ENCODE measurements at places on chromosomes 5 and 9.

DNA sequence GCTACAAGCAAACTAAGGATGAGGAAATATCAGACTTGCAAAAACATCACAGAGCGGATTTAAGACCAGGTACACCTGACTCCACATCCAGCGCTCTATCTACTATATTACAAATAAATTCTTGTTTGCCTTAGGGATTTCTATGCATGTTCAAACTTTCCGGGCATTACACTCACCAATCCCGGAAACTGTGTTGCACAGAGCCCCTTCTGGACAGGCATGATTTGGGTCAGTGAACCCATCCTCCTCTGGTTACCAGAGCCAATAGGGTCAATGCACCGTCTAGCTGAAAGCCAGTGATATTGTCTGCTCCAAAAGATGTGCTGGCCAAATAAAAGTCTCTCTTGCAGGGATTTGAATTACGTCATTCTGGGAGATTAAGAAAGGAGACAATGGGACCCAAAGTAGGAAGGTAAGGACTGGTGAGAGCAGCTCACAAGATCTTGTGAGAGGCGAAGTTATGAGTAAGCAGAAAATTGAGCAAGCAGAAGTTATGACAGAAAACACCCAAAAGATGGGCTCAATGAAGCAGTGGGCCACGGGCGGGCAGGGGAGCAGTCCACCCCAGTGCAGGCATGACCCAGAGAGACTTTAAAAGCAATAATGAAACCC lies 155.8 kb upstream of the RAI14 start:
- DNase-seq: no peak

- no peak for DNase-seq
Measured at GRCh38 chr9:83981126-83981871, 694 bp downstream of the RMI1 start.

- no peak for DNase-seq
Measured at GRCh38 chr5:120124031-120124430, 340.1 kb upstream of the PRR16 start.

- DNase-seq: no peak
Measured at GRCh38 chr5:68217528-68217927, 2.0 kb downstream of the PIK3R1 start.

- no peak for DNase-seq
Measured at GRCh38 chr9:31119890-31120454, 1264.5 kb upstream of the ACO1 start.

DNA sequence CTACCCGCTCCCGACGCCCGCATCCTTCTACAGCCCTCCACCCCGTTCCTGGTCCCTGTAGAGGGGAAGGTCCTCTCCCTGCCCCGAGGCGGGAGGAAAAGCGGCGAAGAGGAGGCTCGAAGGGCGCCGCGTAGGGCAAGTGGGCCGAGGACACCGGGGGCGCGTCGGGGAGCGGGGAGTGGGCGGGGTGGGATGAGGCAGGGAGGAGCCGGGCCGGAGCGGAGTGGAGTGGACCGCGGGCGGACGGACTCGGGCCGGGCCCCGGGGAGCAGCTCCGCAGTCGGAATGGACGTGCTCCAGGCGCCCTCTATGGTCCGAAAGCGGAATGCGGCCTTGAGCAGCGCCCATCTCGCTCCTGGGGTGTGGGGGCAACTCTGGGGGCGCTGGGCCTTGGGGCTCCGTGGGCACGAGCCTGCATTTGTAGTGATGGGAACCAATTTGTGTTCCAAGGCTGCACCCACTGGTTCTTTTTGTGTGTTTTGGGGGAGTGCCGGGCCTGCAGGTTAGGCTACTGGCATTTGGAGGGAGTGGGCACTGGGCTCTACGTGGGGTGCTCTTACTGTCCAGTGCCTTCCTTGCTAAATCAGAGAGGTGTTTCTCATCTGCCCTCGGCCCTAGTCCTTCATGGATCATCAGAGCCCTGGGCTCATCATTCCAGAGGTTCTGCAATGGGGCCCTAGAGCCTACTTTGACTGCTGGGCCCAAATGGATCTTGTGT lies 7.3 kb downstream of the IRX1 start:
- no peak for DNase-seq

DNA sequence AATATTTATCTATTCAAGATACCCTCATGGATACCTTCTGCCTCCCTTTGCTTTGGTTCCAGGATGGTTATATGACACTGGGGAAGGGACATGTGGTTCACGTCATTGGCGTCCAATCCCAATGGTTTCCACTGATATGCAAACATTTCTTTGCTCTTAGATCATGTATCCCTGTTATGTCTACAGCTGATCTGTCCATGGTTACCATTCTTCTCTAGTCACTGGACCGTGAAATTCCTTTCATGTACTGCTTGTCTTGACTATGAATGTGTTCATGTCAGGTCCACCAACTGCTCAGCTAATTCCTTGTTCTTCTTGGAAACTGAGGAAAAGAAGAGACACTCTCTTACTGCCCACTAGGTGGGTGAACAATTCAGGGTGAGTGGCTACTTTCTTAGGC lies 391.1 kb upstream of the ZNF608 start:
- DNase-seq: no peak

DNA sequence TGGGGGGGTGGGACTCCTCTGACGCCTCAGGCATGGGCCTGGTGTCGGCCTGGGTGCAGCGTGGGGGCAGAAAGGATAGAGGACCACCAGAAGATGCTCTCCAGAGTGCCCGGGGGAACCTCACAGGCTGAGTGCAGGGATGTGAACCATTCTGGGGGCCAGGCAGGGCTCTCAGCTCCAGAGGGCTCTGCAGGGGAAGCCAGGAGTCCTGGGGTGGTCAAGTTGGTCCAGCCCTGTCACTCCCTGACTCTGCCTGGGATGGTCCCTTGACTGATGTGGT lies 6.5 kb downstream of the GFI1B start:
- no peak for DNase-seq

DNA sequence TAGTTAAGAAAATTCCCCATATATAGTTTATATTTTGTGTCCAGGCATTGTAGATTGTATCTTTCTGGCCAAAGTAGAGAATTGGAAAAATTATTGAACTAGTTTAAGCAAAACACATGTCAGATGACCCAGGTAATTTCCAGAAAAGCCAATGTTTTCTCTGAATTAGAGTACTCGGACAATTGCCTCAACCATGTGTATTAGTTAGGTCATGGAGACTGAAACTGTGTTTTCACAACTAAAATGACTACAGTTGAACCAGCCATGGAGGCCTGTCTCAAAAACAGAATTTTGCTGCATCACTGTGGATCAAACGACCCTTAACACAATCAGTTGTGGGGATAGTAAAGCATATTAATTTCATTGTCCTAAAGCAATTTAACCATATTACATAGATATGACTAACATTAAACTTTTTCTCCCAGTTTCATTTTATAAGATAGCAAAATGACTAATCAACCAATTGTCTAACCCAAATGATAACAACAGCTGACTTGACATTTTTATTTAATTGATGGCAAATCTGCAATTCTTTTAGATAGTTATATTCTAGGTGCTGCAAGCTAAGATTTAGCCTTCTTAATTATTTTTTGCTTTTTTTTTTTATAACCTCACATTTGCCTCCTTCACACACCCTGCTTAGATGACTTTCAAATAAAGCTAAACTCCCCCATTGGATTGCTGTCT lies 39.2 kb upstream of the SPDL1 start:
- no peak for DNase-seq

DNA sequence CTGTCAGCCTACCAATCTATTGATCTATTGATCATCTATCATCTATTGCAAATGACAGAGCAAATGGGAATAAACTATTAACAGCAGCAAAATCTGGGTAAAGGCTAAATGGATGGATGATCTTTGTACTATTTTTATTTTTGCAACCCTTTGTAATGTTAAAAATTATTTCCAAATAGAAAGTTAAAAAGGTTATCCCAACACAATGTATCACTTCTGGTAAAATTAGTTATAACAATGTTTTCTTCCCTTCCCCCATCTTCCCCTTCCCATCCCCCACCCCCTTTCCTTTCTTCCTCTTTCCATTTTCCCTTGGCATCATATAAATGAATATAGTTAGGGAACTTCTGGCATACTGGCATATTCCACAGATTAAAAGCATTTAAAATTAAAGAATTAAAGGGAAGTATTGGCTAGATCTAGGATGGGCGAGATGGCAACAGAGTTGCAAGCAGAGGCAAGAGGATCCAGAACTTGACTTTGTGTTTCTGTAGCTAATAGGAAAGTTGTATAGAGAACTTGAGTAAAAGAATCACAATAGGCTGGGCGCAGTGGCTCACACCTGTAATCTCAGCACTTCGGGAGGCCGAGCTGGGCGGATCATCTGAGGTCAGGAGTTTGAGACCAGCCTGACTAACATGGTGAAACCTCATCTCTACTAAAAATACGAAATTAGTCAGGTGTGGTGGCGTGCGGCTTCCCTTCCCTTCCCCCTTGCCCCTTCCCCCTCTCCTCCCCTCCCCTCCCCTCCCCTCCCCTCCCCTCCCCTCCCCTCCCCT lies 66.6 kb upstream of the TAF11L2 start:
- DNase-seq: no peak
